CD4-positive, alpha-beta T cell treated with Interleukin-1 beta for 1 hour (primary cell): ENCODE measurements at places on chromosomes 2 and 18.

- no peak for DNase-seq
Measured at GRCh38 chr2:219323434-219323833, 9.1 kb downstream of the RESP18 start.

GRCh38 chr2:74418312-74418711 lies 3.1 kb downstream of the C2orf81 start:
- DNase-seq: no peak

- DNase-seq: no peak
Measured at GRCh38 chr18:62959481-62959880, 244.1 kb downstream of the PHLPP1 start.

DNA sequence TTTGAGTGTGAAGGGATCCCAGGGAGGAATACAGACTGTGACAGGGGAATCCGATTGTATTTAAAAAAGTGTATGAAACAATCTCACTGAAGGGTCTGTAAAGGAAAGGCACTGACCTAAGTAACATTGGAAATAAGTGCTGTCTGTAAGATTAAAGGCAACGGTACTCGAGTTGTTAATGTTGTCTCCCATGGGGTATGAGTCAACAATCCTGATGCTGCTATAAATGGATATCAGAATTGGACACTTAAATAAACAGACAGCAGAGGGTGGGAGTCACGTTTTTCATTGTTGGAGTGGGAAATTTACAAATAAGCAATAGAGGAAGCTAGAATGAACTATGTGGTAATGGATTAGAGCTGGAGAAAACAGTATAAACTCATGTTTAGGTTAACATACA lies 452.4 kb upstream of the RGPD4 start:
- no peak for DNase-seq

DNA sequence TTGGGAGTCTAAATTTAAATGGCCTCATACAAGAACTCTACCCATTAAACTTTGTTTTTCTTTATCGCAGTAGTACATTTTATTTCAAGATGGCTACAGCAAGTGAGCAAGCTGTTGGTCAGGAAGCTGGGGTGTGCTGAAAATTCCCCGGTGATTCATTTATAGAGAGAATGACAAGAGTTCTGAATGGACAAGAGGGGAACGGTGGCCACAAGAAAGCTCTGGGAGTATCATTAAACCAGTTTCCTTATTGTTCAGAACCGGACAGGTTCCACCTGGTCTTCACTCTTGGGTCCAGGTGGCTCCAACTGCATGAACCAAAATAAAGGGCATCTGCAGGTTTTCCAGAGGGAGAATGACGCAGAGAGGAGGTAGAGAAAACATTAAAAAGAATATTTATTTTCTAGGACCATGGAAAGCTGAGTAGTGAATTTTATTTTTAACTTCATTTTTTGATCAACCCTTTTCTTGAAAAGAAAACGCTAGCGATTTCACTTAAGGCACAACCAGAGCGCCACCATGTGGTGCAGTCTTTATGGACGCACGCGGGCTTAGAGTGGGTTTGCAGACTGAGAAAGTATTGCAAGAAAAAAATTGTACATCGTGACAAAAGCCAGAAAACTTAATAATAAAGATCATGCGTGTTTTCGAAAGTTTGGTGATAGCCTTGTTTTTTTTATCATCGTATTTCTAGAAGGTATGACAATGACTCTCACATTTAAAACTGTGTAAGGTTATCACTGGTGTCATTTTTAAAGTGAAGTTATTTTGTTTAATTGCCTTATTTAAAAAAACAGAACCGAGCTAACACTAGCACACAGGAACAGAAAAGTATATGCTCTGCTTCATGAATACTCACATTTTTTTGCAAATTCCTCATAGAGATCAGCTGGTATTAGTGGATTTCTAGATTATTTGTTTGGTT lies 97.9 kb upstream of the NOL4 start:
- DNase-seq: no peak

- DNase-seq: no peak
Measured at GRCh38 chr2:62785216-62785615, 79.7 kb downstream of the EHBP1 start.

DNA sequence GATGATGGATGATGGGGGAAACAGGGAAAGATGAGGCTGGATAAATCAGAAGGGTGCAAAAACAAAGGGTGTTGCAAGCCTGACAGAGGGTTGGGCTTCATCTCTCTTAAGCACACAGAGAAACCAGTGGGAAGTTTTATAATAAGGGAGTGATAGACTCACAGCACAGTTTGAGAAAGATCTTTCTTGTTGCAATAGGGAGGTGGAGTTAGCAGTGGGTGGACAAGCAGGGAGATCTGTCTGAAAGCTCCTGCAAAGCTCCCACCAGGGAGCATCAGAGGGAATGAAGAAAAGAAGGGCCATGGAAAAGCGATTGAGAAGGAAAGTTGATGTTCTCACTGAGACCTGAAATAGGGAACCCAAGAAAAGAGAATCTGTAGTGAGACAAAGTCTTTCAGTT lies 64.9 kb downstream of the BOD1L2 start:
- no peak for DNase-seq

GRCh38 chr18:59961070-59961469 lies 61.3 kb downstream of the PMAIP1 start:
- DNase-seq: peak; percentile 7

- no peak for DNase-seq
Measured at GRCh38 chr2:26729311-26729710, 34.8 kb upstream of the SLC35F6 start.

- no peak for DNase-seq
Measured at GRCh38 chr2:102154946-102155702, 12.6 kb downstream of the IL1R1 start.

- DNase-seq: no peak
Measured at GRCh38 chr2:3595985-3596384, 1.1 kb downstream of the COLEC11 start.

GRCh38 chr18:52237551-52237950 lies 102.4 kb upstream of the DCC start:
- DNase-seq: no peak
